M059J (cell line): ENCODE measurements at places on chromosomes 4 and X.

DNA sequence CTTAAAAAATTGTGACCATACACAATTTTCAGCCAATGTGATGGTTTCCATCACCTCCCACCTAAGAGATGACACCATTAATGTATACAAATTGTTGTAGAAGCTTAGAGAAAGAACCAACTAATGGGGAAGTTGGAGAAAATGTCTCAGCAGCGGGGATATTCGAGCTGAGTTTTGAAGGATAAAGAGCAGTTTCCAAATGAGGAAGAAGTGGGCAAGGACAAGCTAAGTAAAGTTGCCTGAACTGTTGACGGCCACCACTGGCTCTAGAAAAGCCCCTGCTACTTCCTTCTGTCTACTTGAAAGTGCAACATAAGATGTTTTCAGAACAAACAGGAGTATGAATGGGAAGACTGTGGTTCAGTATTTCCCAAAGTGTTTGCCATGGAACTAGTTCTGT is 92.0 kb downstream of the CHRNA9 start:
- DNase-seq = no peak

GRCh38 chr4:147831551-147832171 is 99.8 kb downstream of the ARHGAP10 start:
- DNase-seq = peak; percentile 89

GRCh38 chrX:47172549-47172948 is 21.1 kb upstream of the UBA1 start:
- DNase-seq = no peak

DNA sequence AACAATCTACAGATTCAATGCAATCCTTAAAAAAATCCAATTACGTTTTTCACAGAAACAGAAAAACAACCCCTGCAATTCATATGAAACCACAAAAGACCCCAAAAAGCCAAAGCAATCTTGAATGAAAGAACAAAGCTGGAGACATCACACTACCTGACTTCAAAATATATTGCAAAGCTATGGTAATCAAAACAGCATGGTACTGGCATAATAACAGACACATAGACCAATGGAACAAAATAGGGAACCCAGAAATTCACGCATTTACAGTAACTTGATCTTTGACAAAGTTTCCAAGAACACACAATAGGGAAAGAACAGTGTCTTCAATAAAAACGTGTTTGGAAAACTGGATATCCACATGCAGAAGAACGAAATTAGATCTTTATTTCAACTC is 14.6 kb downstream of the MGAT4D start:
- no peak for DNase-seq

- DNase-seq = no peak
Measured at GRCh38 chr4:39020130-39020529, 12.1 kb downstream of the TMEM156 start.

GRCh38 chrX:29941287-29941686 is 274.1 kb upstream of the MAGEB2 start:
- peak; percentile 73 for DNase-seq

DNA sequence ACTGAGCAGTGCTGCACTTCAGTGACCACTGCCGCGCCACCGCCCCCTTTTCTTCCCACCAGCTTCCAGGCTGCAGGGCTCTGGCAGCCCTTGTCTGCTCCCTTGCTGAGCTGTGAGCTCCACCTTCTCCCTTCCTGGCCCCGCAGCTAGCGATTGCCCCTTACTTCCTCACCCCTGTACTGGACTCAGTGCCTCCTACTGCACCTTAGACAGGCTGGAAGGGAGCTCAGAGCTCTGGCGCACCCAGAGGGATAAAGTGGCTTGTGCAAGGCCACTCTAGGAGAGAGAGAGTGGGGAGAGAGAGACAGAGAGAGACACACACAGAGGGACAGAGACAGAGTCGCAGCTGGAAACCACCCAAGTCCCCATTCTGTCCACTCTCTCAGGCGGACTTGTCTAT is 6.0 kb downstream of the RASL11B start:
- no peak for DNase-seq

- DNase-seq = no peak
Measured at GRCh38 chr4:176575141-176575730, 217.5 kb downstream of the VEGFC start.

DNA sequence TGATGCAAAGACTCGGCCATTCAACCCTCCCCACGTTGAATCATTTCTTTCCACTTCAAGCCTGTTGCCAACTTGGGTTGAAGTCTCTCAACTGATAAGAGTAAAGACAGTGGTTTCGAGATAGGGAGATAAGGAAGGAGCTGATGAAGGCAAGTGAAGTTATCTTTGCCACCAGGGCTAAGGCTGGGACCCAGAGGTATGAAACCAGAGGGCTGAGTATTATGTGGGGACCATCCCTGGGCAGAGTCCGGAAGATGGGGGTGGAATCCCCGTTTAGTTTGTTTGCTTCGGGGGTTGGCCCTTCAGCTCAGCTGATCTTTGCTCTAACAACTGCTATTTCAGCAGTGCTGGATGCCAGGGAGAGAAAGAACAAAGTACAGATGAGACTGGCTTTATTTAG is 2.3 kb upstream of the XPNPEP2 start:
- no peak for DNase-seq

DNA sequence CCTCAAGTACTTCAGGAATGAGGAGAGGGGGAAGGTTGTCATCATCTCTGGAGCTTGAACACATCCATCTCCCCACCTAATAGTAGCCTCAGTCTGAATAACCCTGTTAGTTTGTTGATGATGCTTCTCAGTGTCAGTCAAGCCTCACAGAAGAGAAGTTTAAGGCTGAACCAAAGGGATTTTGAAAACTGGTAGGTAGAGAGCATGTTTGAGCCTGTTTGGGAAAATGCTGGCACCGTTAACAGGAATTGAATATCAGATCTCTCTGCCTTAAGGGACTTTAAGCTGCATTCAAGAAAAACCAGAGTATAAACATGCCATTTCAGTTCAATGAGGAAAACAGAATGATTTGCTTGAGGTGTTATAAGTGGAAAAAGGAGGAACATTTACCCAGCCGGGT is 73.1 kb downstream of the MAPK10 start:
- no peak for DNase-seq

DNA sequence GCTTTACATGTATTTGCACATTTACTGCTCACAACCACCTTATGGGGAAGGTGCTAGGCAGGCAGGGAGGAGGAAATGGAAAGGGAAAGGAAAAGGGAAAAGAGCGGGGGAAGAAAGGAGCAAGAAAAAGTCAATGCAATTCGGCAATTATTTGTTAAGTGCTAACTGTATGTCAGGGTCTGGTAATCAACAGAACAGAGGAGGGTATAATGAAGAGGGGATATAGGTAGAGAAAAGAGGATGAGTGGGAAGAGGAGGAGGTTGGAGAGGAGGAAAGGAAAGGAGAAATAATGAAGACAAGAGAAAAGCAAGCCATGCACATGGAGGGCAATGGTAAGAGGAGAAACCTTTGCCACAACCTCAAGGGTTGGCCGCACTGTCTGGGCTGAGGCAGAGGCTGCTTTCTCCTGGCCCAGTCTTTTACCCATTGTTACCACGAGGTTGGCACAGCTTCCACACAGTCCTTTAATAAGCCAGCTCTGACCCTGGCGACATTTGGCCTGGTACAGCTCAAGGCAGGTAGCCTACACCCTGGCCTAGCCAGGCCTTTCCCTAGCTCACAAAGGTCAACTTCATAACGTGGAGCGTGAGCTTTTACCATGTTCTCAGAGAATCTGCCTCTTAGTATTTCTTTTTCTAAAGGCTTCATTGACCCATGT is 836 bp downstream of the BTK start:
- DNase-seq = no peak

- DNase-seq = no peak
Measured at GRCh38 chr4:8867624-8868320, 3.9 kb downstream of the HMX1 start.

DNA sequence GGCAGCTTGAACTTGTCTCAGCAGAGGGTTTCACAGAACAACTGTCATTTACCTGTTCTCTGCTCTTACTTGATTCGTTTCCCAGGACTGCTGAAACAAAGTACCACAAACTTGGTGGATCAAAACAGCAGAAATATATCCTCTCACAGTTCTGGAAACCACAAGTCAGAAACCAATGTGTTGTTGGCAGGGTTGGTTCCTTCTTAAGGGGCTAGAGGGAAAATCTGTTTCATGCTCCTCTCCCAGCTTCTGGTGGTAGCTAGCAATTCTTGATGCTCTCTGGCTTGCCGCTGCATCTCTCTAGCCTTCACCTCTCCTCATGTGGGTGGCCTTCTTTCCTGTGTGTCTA is 4.7 kb downstream of the TLR8 start:
- no peak for DNase-seq

GRCh38 chr4:72918362-72918761 is 151.2 kb downstream of the COX18 start:
- DNase-seq = no peak

DNA sequence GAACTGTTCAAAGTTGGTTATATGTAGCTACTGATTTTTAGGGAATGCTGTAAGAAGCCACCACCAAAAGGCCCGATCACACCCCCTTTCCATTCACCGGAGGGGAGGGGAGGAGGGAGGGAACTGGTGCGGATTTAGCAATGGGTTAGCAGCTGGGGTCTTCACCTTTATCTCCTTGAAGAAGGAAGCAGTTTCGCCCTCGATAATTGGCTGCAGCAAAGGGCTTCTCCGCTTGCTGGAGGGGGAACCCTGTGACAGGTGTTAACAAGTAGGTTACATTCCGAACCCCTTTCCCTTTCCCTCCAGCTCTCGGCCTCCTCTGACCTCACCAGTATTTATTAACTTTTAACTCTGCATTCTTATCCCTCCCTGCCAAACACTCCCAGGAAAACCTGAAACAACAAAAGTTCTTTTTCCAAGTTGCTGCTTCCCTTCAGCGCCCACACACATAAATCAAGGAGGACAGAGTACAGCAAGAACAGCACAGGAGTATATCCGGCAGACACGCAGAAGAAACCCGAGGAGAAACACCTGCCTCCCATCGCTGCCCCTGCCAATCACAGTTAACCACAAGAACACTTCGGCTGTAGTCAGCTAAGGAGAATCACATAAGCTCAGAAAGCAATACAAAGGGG is 39.8 kb upstream of the NAP1L5 start:
- no peak for DNase-seq

DNA sequence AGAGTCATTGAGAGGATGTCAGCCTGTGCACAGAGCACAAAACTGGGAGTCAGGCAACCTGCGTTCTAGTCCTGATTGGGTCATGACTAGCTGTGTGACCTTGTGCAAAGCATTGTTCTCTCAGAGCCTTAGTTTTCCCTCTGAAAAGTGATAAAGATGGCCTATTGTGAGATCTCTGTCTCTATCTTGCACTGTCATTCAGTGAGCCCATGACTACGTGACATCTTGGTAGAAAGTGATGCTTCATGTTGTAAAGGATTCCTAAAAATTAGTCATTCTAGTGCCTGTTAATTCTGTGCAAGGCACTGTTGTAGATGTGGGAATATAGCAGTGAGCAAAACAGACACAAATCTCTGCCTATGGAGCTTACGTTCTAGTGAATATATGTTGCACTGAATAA is 2.5 kb downstream of the PGRMC1 start:
- DNase-seq = peak; percentile 66

DNA sequence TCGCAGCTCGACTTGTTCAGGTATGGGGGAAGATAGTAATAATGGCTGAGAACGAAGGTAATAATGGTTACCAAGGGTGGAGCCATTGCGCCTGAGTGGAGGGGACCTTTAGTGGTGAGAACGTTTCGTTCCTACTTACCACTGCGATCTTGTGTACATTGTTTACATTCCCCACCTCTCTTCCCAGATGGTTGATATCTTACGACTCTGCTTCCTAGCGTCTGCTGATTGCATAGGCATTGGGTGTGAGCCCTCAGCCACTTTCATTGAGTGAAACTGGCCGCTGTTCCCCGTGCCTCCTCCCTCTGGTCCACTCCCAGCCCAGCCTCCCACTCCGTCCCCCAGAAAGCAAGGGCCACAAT is 850 bp downstream of the IGBP1 start:
- DNase-seq = no peak

GRCh38 chrX:153922932-153923857 is 2.9 kb downstream of the ARHGAP4 start:
- DNase-seq = peak; percentile 74

- peak; percentile 34 for DNase-seq
Measured at GRCh38 chr4:73864365-73864764, 4.8 kb upstream of the CXCL1 start.

DNA sequence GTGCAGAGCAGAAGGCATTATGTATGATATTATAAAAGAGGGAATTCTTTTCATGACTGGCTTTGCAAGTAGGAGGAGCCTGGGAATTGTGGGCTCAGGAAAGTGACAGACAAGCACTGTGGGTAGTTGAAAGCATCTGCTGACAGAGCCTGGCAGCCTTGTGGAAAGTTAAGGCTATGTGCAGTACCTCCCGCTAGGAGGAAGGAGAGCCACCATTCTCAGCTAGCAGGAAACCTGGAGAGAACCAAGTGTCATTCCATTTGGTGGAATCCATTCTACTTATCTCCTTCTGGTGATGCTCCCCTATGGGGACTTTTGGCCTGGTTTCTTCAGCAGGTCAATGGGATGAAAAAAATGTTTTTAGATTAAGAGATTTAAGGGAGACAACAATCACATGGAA is 81.8 kb downstream of the ASB9 start:
- no peak for DNase-seq

DNA sequence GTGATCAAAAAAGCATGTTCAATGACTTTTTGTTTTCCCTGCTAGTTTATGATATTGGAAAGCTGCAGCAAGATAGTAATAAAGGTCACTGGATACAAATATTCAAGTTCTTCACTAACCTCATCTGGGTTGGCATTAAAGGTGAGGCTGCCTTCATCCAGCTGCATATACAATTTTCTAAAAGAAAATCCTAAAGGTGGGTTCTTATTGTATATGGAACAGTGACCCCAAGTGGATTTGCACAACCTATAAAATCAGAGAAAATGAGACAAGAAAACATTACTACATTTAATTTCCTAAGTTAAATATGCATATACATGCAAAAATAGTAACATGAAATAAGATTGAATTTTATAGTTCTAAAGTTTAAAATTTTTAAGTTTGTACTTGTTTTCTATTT is 23.9 kb downstream of the FBXO8 start:
- DNase-seq = no peak

- no peak for DNase-seq
Measured at GRCh38 chrX:136034668-136035067, 49.4 kb downstream of the SLC9A6 start.

DNA sequence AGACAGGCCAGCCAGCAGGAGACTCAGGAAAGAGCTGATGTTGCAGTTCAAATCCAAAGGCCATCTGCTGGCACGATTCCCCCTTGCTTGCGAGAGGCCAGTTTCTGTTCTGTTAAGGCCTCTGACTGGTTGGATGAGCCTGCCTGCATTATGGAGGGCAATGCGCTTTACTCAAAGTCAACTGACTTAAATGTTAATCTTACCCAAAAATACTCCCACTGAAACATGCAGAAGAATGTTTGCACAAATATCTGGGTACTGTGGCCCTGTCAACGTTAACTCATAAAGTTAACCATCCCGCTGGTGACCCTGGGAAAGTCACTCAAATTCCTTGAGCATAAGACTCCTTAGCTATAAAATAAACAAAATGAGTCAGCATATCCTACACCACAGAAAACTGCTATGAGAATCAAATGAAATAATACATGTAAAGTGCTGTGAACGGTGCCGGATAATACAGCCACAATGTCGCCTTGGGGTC is 326.4 kb downstream of the EVC2 start:
- peak; percentile 94 for DNase-seq

- DNase-seq = no peak
Measured at GRCh38 chr4:152655272-152656129, 24.3 kb downstream of the TMEM154 start.

- DNase-seq = no peak
Measured at GRCh38 chr4:31538877-31539276, 818.7 kb downstream of the PCDH7 start.
